ENCODE measurements at places on chromosomes 7 and 10.

GRCh38 chr7:96497567-96497966 lies 175.7 kb upstream of the SLC25A13 start:
- DNase-seq: no peak

GRCh38 chr7:20776942-20777341 lies 9.7 kb downstream of the SP8 start:
- no peak for DNase-seq

- DNase-seq: no peak
Measured at GRCh38 chr7:141709318-141709717, 1.2 kb downstream of the WEE2 start.

DNA sequence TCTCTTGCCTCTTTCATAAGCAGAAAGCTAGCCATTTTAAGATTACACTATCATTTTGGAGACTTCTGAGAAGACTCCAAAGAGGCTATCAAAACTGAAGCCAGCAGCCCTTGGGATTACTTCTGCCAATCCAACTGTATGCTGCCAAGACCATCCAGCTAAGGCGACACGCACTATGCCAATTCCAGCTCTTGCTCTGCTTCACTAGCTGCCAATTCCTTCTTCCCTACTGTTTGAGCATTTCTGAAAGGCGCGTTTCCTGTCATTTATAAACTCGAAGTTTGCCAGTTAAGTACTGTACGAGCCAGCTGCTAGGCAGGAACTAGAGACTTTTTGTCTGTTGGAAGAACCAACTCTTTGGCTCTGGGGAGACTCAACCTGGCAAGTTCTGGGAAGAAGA lies 36.5 kb downstream of the MALSU1 start:
- DNase-seq: no peak

DNA sequence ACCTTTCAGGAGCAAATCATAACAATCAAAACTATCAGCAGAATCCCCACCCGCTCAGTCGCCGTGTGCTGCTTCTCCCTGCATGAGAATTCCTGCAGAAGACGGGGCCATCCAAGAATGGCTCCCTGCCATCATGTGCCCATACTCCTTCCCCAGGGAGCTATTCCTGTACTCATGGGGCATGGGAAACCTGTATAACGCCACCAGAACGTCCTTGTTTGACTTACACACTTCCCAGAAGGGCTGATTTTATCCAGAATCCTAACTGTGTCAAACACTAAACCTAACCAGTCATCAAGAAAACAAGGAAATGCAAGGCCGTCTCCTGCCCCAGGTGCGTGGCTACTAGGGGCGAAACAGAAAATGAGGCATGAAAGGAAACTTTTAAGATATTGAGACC lies 16.0 kb downstream of the DIP2C start:
- DNase-seq: no peak
